ENCODE measurements at places on chromosomes 11 and 22.

- DNase-seq = no peak
Measured at GRCh38 chr11:120912915-120913314, 111.0 kb upstream of the TBCEL start.

DNA sequence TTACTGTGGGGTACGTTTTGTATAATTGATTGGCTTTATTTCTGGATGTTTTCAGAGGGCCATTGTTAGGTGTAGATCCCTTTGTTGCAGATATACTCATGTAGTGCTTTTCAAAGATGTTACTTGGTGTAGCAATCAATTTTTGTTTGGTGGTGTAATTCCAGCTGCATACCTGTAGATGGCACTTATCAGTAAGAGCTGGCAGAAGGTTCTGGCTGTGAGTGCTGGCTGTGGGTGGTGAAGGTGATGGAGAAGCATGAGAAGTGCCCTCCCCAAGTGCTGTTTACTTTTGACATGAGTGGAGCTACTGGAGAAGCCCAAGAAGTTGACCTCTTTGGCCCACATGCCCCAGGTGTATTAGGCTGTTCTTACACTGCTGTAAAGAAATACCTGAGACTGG lies 1074.9 kb downstream of the FAM181B start:
- DNase-seq = no peak

DNA sequence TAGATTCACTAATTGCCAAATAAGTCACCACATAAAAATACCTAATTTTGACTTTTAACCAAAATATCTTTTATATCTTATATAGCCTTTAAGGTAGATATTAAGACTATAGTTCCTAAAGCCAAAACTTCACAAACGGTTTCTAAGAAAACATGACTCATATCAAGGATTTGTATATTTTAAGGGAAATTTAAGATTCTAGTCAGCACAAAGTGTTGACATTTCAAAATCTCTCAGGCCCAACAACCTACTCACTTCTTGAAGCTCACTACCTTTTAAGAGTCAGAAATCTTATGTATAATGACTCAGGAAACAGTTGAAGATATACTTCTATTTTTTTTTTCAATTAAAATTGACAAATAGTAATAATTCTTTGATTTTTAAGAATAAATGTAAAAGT lies 221.9 kb downstream of the SBF2 start:
- DNase-seq = no peak

GRCh38 chr11:8288824-8289491 lies 25.3 kb upstream of the LMO1 start:
- DNase-seq = no peak

DNA sequence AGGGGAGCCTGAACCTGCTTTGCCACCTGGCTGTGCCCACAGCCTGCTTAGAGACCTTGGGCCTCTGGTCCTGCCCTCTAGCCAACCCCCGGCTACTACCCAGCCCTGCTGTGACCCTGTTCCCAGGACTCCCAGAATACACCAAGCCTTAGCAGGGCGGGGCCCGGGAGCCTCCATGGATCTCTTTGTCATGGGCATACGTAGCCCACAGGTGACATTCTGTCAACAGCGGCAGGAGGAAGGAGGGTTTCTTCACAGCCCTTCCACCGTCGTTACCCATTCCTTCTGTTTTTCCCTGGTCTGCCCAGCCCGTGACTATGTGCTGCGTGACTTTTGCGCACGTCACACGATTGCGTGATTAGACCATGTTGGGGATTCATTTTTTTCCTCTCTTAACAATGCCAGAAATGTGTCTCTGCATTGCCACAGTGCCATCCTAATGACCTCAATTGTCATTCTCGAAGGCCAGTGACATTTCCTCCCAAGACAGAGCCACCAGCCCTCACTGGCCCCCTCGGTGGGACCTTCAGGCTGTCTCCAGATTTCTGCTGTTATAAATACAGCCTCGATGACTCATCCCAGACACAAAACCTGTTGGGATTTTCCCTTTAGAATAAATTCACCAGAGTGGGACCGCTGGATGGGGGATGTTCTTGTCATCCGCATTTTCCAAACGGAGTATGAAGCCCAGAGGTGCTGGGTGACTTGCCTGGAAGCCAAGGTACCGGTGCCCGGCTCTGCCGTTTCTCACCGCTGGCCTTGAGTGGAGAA lies 9.0 kb downstream of the SYT12 start:
- no peak for DNase-seq

DNA sequence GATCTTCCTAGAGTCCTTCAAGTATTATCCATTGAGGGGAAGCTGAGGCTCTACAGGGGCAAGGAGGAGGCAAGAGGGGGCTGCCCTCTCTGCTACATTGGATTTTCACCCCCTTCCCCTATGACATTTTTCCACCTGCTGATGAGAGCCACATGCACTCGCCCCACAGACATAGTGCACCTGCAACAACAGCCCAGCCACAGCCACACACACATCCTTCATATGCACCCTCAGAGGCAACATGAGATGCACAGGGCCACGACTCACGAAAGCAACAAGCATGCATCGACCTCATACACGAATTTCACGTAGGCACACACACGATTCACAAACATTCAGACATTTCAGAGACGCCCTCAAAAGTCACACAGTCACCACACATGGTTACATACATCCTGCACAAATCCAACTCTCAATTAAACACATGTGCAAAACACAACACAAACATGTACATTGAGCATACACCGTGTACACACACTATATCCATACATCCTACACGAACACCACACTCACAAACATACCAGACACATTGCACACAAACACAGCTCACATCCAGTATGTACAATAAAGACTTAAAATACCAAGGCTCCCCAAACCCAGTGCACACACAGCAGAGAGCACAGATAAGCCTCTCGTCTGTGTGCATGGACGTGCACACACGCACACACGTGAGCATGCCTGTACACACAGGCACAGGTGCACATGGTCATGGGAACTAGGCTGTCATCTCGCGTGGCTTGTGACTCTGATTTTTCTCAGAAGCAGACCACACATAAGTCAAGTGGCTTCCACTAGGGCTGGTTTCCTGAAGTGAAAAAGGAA lies 6.3 kb upstream of the LRRC32 start:
- no peak for DNase-seq

- no peak for DNase-seq
Measured at GRCh38 chr11:66595245-66595904, 2.4 kb downstream of the CCS start.

DNA sequence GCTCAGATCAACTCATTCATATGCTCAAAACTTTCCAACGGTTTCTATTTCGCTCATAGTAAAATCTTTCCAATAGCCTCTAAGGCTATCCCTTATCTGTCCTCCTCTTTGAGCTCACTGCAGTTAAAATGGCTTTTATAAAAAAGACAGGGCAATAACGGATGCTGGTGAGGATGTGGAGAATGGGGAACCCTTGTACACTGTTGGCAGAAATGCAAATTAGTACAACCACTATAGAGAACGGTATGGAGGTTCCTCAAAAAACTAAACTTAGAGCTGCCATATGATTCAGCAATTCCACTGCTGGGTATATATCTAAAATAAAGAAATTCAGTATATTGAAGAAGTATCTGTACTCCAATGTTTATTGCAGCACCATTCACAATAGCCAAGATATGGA lies 345.6 kb downstream of the DLG2 start:
- DNase-seq = no peak

GRCh38 chr22:29816128-29816527 lies 21.9 kb downstream of the ASCC2 start:
- no peak for DNase-seq
